ENCODE measurements at places on chromosomes 13 and 19. TPM values are rescaled to one million over a fixed set of nuclear protein-coding genes. Genes with fewer than 3 reads are reported as not detected.

ZNF492 gene
- total RNA-seq = 0.20 TPM

CEACAM21 gene
- not detected for total RNA-seq

RNF113B gene
- total RNA-seq = not detected

THOP1 gene
- total RNA-seq = 35.9 TPM

RUBCNL gene
- total RNA-seq = 2.7 TPM

ZNF329 gene
- total RNA-seq = 9.4 TPM

SIAH3 gene
- 0.03 TPM for total RNA-seq

CEACAM7 gene
- total RNA-seq = 5.7 TPM

LRRC63 gene
- total RNA-seq = not detected

RGCC gene
- total RNA-seq = 96.6 TPM

DNA sequence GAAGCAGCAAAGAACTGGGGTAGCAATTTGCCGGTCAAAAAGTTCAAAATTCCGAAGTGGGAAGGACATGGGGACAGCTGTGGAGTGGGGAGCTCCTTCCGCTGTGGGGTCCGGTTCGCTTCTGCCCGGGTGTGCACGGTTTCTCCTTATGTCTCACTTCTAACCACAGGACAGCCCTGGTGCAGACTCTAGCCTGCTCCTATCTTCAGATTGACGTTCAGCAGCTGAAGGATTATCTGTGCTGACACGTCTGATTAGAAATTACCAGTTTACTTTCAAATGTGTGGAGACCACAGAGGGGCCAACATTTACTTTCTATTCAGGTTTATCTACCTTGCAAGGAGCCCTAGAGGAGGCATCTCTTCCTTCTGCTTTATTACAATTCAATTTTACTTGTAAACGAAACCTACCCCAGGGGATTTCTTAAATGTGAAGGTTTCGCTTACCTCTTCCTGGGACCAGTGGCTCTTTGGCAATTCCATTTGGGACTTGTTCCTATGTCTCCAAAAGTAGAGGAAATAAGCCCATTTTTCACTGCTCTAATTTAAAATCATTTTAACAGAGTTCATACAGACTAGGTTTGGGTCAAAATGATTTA lies 27.3 kb downstream of the LHFPL6 start:
- DNase-seq = no peak

- DNase-seq = no peak
These were observed 60.7 kb downstream of the PAN3 start for GRCh38 chr13:28199089-28199488.

GRCh38 chr19:16788479-16788878 lies 40.7 kb upstream of the SIN3B start:
- DNase-seq = no peak

DNA sequence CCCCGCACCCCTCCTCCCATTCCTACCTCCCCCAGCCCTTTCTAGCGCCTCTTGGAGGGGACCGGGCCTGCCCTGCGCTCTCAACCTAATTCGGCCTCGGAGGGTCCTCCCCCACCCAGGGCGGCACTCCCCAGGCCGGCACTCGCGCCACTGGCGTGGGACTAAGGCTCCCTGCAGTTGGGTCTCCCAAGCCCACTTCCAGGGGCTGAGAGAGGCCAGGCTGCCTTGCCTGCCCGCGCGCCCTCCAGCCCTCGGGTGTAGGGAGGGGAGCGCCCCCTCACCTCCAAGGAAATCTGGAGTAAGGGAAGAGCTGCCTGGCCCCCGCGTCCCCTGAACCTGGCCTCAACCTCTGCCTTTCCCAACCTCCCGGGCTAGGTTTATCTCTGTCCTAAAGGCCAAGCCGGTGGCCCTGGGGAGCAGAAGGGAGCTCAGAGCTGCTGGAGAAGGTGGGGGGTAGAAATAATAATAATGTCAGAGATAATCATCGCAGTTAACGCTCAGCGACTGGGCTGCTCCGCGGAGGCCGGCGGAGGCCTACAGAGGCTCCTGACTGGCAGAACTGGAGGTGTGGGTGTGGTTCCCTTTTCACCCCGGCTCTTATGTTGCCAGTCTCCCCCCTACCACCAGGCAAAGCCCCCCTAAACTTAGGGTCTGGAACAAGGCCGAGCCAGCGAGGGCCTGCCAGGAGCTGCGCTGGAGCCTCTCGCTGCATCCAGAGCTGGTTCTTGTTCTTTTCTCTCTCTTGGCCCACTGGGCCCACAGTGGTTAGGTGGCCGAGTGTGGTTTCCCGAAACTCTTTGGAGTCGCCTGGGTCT lies 9.6 kb downstream of the ZIC2 start:
- DNase-seq = peak; percentile 83

GRCh38 chr19:44498988-44499387 lies 1.3 kb downstream of the ZNF180 start:
- DNase-seq = no peak

DNA sequence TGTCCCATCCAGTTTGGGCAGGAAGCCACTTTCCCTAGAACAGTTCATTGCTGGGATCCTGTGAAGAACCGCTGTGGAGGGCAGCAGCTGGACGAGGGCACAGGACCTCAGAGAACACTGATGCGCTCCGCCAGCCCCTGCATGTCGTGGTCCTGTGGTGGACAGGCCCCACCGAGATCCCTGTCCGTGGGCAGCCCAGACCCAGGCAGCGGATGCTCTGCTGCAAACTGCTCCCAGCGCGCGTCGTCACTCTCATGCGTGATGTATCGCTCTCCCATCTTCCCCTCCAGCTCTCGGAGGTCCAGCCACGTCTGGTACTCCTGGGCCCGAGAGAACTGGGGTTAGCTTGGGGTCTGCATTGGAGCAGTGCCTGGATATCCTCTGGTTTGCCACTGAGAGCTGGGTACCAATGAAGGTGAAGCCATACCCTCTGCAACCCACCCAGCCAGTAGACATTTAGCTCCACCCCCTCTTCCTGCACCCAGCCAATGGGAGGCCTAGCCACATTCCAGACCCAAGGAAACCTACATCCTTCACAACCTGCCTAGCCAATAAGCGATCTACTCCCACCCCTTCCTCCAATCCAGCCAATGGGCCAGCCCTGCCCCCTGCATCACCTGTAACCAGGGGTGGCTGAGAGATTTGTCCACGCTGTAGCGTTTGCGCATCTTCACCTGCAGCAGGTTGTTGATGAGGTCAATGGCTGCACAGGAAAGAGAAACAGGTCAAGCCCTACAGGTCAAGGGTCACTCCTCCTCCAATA lies 13.6 kb upstream of the DACT3 start:
- DNase-seq = no peak

DNA sequence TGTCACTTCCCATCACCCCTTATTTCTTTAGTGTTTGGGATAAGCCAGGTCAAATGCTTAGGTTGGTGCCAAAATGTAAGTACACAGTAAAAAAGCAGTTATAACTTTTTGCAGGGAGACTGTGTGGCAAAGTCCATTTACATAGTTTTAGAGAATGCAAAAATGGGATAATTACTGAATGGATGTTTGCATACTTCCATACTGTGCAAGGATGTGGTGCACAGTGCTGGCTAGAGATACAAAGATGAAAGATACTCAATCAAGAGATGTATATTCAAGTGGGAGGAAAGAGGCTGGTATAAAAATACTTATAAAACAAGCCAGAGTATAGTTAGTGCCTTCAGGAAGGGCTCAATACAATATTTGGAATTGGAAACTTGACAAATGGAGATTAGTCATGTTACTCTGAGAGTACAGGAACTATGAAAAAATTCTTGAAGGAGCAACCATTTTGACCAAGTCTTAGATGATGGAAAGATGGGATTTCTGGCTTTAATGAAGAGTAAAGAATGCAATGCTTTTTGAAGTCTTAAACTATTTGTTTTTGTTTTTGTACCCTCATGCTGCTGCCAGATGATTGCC lies 8.0 kb downstream of the PDS5B start:
- DNase-seq = no peak

GRCh38 chr13:114256547-114256946 lies 21.9 kb downstream of the CDC16 start:
- no peak for DNase-seq

GRCh38 chr13:36700170-36700569 lies 26.4 kb downstream of the SERTM1 start:
- DNase-seq = no peak

- DNase-seq = peak; percentile 98
These were observed 25.8 kb upstream of the NANOS3 start for GRCh38 chr19:13850910-13851733.

GRCh38 chr19:46862974-46863632 lies 2.3 kb downstream of the ARHGAP35 start:
- DNase-seq = peak; percentile 83

DNA sequence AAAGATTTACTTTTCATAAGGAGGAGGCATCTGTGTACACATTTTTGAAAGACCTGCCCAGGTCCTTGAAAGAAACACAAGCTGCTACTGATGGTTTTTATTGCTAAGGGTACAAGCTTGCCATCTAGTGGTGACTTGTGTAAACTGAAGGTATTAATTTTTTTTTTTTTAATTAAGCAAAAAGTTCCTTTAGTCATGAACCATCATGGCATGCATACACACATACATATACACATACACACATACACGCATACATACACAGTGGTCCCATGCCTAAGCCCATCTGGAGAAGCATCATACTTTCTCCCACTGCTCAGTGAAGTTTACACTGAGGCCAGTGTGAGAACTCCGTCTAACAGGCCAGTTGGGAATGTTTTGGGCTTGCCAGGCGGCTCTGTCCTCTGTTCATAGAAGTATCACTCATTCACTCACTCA lies 312.5 kb downstream of the DCLK1 start:
- DNase-seq = no peak

DNA sequence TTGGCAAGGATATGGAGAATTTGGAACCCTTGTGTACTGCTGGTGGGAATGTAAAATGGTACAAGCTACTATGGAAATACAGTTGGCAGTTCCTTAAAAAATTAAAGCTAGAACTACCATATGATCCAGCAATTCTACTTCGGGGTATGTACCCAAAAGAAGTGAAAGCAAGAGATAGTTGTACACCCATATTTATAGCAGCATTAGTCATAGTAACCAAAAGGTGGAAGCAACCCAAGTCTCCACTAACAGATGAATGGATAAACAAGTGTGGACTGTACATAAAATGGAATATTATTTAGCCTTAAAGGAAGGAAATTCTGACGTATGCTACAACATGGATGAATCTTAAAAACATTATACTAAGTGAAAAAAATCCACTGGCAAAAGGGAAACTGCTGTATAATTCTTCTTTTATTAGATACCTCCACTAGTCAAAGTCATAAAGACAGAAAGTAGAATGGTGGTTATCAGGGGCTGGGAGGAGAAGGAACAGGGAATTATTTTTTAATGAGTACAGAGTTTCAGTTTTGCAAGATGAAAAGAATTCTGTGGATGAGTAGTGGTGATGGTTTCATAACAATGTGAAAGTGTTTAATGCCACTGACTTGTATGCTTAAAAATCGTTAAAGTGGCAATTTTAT lies 141.6 kb downstream of the RXFP2 start:
- DNase-seq = no peak

DNA sequence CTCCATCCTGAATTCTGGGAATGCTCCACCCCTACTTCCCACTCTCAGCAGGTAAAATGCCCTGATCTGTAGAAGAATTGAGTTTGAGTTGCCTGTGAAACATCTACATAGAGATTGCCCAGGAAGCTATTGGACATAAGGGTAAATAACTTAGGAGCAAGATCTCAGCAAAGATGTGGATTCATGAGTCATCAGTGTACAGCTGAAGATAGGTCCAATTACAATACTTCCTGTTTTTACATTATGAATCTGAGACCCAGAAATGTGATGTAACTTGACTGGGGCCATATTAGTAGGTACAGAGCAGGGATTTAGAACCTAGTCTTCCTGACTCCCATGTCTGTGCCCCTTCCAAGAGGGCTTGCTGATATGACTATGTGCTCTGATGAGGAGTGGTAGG lies 79.4 kb upstream of the FNDC3A start:
- DNase-seq = no peak

- DNase-seq = no peak
These were observed 552.1 kb downstream of the DCT start for GRCh38 chr13:93927431-93927830.

DNA sequence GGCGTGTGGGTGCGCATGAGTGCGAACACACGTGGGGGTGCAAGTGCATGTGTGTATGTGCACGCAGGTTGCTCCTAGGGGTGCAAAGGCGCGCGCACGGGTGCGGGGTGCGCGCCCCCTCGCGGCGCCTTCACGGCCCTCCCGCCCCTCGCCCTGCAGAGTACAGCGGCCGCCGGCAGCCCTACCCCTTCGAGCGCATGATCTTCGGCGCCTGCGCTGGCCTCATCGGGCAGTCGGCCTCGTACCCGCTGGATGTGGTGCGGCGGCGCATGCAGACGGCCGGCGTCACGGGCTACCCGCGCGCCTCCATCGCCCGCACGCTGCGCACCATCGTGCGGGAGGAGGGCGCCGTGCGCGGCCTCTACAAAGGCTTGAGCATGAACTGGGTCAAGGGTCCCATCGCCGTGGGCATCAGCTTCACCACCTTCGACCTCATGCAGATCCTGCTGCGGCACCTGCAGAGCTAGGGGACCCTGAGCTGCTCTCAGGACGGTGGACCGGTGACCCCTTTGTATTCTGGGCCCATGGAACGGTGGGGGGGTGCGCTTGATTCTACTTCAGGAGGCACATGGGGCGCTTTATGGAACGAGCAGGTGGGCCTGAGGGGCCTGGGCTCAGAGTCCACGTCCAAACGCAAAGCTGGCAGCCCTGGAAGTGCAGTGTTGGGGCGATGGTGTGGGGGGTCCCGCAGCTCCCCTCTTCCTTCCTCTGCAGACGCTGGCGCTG lies 27.7 kb downstream of the TMEM161A start:
- DNase-seq = no peak

DNA sequence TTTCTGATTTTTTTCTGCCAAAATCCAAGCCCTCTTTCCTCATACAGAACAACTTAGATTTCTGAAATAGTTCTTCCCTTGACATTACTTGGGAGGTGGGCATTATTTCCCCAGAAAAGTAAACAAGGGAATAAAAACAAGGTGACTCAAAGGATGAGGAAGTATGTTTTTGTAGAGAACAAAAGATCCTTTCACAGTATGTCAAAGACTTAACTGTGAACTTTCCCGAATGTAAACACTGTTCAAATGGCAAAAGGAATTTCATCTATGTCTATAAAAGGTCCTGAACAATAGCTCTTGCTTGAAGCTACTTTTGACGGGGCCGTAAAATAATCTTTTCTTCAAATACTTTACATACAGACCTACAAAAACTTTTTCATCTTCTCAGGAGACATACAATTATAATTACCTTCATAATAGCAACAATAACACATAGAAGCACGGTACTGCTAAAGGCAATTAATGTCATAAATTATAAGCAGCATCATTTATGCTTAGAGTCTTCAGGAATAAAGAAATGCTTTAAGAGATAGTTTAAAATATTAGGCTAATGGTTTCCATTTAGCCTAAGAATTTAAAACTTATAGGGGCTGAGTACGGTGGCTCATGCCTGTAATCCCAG lies 191.1 kb downstream of the RGCC start:
- DNase-seq = no peak

Measured in lower leg skin (tissue), 4 donors.